ENCODE measurements at places on chromosomes 4 and X. TPM values are rescaled to one million over a fixed set of nuclear protein-coding genes. Genes with fewer than 3 reads are reported as not detected.
A peak's percentile ranks its signal among the peaks of the same experiment; 100 is the strongest.

DNASE1L1 gene
- 18.4 TPM for total RNA-seq

GRCh38 chr4:8850074-8850829 is 21.4 kb downstream of the HMX1 start:
- H3K36me3 ChIP-seq, result no peaks in the 10 kb centered on the region
- no peak for DNase-seq
- H3K4me3 ChIP-seq, result no peak overlapping the region
- peaks cover 17% of the 10 kb centered on the region for H3K27me3 ChIP-seq
- no peak overlapping the region for H3K27ac ChIP-seq

BLOC1S4 gene
- 24.6 TPM for total RNA-seq

DNA sequence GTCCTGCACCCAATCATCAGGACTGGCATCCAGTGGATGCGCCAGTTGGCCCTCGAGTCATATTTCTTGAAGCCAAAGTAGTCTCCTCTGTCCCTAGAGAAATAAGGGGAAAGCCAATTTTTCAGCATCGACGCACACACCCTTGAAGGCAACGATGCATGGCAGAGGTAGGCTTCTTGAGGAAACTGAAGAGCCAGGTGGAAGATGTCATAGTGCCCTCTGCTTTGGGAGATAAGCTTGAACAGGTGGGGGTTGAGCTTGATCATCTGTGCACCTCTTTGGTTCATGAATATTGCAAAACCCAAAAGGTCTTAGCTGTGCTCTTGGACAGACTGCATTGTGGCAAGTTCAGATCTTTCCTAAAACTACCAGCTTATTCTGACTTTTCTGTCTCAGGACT is 34.6 kb upstream of the WDR1 start:
- no peaks in the 10 kb centered on the region for H3K36me3 ChIP-seq
- H3K4me1 ChIP-seq, result no peaks in the 10 kb centered on the region
- DNase-seq, result no peak
- H3K27me3 ChIP-seq, result no peaks in the 10 kb centered on the region
- H3K4me3 ChIP-seq, result no peak overlapping the region
- no peak overlapping the region for H3K27ac ChIP-seq

TMEM175 gene
- total RNA-seq, result 57.7 TPM

- H3K36me3 ChIP-seq, result no peaks in the 10 kb centered on the region
- no peak overlapping the region for H3K27ac ChIP-seq
- no peak overlapping the region for H3K4me3 ChIP-seq
- no peaks in the 10 kb centered on the region for H3K27me3 ChIP-seq
- H3K4me1 ChIP-seq, result no peaks in the 10 kb centered on the region
Observed at GRCh38 chr4:113884655-113885054, 94.8 kb downstream of the ARSJ start.

DNA sequence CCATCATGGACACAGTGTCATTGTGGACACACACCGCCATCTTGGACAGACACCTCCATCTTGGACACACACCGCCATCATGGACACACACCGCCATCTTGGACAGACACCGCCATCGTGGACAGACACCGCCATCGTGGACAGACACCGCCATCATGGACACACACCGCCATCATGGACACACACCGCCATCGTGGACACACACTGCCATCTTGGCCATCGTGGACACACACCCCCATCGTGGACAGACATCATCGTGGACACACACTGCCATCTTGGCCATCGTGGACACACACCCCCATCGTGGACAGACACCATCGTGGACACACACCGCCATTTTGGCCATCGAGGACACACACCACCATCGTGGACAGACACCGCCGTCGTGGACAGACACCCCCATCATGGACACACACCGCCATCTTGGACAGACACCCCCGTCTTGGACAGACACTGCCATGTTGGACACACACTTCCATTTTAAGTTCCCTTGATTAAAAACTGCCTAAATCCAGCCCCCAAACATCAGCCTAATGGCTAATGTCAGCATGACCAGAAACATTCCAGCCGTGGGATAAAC is 9.1 kb downstream of the ASMTL start:
- no peaks in the 10 kb centered on the region for H3K27me3 ChIP-seq
- H3K27ac ChIP-seq, result no peak overlapping the region
- H3K36me3 ChIP-seq, result peaks cover 13% of the 10 kb centered on the region
- H3K4me3 ChIP-seq, result no peak overlapping the region
- no peak for DNase-seq

DNA sequence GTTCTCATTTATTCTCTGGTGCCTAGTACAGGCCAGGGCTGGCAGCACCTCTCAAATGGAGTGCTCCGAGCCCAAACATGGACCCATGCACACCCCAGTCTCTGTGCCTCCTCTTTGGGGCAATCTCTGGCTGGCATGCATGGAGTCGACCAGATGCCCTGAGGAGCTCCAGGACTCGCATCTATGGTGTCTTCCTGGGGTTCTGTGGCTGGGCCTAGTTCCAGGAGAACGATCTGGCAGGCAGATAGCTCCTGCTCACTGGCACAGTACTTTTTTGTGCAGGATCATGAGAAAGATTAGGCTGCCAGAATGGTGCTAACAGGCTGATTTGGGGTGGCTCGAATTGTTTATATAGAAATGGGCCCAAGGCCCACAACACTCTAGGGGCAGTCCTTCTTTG is 72.0 kb upstream of the PJA1 start:
- H3K4me1 ChIP-seq, result no peaks in the 10 kb centered on the region
- no peak overlapping the region for H3K4me3 ChIP-seq
- no peaks in the 10 kb centered on the region for H3K36me3 ChIP-seq
- H3K27ac ChIP-seq, result no peak overlapping the region

DNA sequence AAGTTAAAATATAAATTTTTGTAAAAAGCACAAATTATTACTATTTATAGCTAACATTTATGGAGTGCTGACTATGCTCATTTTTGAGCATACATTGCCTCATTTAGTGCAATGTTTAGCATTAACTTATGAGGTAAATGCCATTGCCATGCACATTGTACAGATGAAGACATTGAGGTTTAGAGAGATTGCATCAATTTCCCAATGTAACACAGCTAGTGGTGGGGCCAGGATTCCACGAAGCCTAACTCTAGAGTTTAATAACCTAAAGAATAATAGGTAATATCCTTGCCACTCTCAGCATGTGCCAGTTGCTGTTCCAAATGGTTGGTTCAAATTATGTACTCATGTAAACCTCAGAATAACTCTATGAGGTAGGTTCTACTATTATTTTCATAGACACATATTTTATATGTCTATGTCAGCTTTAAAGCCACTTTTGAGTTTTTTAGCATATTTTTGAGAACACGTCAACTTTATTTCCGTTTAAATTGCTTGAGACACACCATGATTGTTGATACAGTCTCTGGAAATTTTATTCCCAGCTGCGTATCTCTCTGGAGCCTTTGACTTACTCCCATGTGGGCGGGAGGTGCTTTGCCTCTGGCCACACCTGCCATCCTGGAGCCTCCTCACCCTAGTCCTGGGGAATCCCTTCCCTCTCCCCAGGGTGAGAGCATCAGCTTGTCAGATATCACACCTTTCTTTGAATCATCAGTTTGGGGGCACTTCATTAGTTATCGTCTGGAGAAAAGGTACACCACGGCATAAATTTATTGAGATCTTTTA is 10.8 kb upstream of the ADH1A start:
- DNase-seq, result no peak
- H3K27ac ChIP-seq, result no peak overlapping the region
- H3K4me1 ChIP-seq, result no peaks in the 10 kb centered on the region
- H3K4me3 ChIP-seq, result no peak overlapping the region
- no peaks in the 10 kb centered on the region for H3K36me3 ChIP-seq

GRCh38 chrX:23435108-23435507 is 100.5 kb downstream of the PTCHD1 start:
- no peaks in the 10 kb centered on the region for H3K4me1 ChIP-seq
- no peaks in the 10 kb centered on the region for H3K27me3 ChIP-seq
- H3K36me3 ChIP-seq, result no peaks in the 10 kb centered on the region
- H3K4me3 ChIP-seq, result no peak overlapping the region
- H3K27ac ChIP-seq, result no peak overlapping the region
- DNase-seq, result no peak

RNF212 gene
- 8.3 TPM for total RNA-seq

GRCh38 chr4:7788193-7788592 is 151.5 kb downstream of the AFAP1 start:
- no peak overlapping the region for H3K4me3 ChIP-seq
- peaks cover 6% of the 10 kb centered on the region for H3K36me3 ChIP-seq
- no peaks in the 10 kb centered on the region for H3K4me1 ChIP-seq
- DNase-seq, result no peak
- no peaks in the 10 kb centered on the region for H3K27me3 ChIP-seq

VCX3A gene
- not detected for total RNA-seq

PDHA1 gene
- total RNA-seq, result 99.0 TPM

FNIP2 gene
- 7.5 TPM for total RNA-seq

- peaks cover 40% of the 10 kb centered on the region for H3K4me1 ChIP-seq
- H3K27ac ChIP-seq, result no peak overlapping the region
- H3K27me3 ChIP-seq, result no peaks in the 10 kb centered on the region
- H3K36me3 ChIP-seq, result no peaks in the 10 kb centered on the region
Observed at GRCh38 chrX:150548684-150549083, 19.7 kb upstream of the MTM1 start.

EGFL6 gene
- not detected for total RNA-seq

GRCh38 chr4:132169660-132170059 is 979.4 kb upstream of the PCDH10 start:
- H3K4me1 ChIP-seq, result no peaks in the 10 kb centered on the region
- no peak overlapping the region for H3K4me3 ChIP-seq
- H3K27me3 ChIP-seq, result no peaks in the 10 kb centered on the region
- no peaks in the 10 kb centered on the region for H3K36me3 ChIP-seq

USP51 gene
- total RNA-seq, result 2.3 TPM

GRCh38 chr4:147368948-147369347 is 111.9 kb upstream of the EDNRA start:
- H3K36me3 ChIP-seq, result no peaks in the 10 kb centered on the region
- H3K27ac ChIP-seq, result no peak overlapping the region
- H3K4me1 ChIP-seq, result no peaks in the 10 kb centered on the region
- no peaks in the 10 kb centered on the region for H3K27me3 ChIP-seq
- no peak overlapping the region for H3K4me3 ChIP-seq
- no peak for DNase-seq

RNF175 gene
- total RNA-seq, result 1.8 TPM

- peaks cover 33% of the 10 kb centered on the region for H3K27me3 ChIP-seq
- DNase-seq, result no peak
- H3K4me1 ChIP-seq, result peaks cover 24% of the 10 kb centered on the region
- H3K36me3 ChIP-seq, result no peaks in the 10 kb centered on the region
- H3K27ac ChIP-seq, result no peak overlapping the region
Observed at GRCh38 chr4:41214825-41215146, 444 bp upstream of the APBB2 start.

DNA sequence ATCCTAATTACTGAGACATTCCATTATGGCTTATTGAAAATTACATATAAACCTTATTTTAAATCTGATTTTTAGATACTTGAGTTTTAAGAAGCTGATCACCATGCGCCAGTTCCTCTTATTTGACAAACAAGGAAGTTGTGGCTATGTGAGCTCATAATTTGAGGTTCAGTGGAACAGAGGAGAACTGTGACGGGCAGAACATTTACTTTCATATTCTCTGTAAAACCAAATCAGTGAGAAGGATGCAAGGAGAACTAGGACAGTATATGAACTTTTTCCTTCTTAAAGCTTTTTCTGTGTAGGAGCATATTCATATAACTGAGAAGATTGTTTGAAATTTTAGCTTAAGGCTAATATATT is 25.3 kb downstream of the STIM2 start:
- peak; percentile 92 for DNase-seq
- peak overlapping the region; percentile 89 for H3K27ac ChIP-seq
- H3K27me3 ChIP-seq, result no peaks in the 10 kb centered on the region
- no peaks in the 10 kb centered on the region for H3K36me3 ChIP-seq

INTS6L gene
- 26.7 TPM for total RNA-seq

- no peak overlapping the region for H3K27ac ChIP-seq
- no peaks in the 10 kb centered on the region for H3K36me3 ChIP-seq
- DNase-seq, result no peak
- peaks cover 74% of the 10 kb centered on the region for H3K4me1 ChIP-seq
Observed at GRCh38 chrX:40083979-40084359, 13.8 kb downstream of the BCOR start.

GRCh38 chr4:104756837-104757236 is 262.1 kb upstream of the CXXC4 start:
- no peaks in the 10 kb centered on the region for H3K27me3 ChIP-seq
- no peak overlapping the region for H3K4me3 ChIP-seq
- no peak for DNase-seq
- H3K4me1 ChIP-seq, result no peaks in the 10 kb centered on the region
- H3K36me3 ChIP-seq, result no peaks in the 10 kb centered on the region
- no peak overlapping the region for H3K27ac ChIP-seq

- no peak overlapping the region for H3K4me3 ChIP-seq
- no peak for DNase-seq
- no peaks in the 10 kb centered on the region for H3K27me3 ChIP-seq
Observed at GRCh38 chr4:62484357-62484756, 1284.2 kb downstream of the ADGRL3 start.

GRCh38 chr4:141849778-141850177 is 213.4 kb downstream of the IL15 start:
- no peaks in the 10 kb centered on the region for H3K36me3 ChIP-seq
- no peak overlapping the region for H3K27ac ChIP-seq
- H3K27me3 ChIP-seq, result peaks cover 7% of the 10 kb centered on the region

Measured in CD4-positive, alpha-beta T cell (primary cell).